ENCODE measurements at places on chromosomes 11 and 22. TPM values are rescaled to one million over a fixed set of nuclear protein-coding genes. Genes with fewer than 3 reads are reported as not detected.

DNA sequence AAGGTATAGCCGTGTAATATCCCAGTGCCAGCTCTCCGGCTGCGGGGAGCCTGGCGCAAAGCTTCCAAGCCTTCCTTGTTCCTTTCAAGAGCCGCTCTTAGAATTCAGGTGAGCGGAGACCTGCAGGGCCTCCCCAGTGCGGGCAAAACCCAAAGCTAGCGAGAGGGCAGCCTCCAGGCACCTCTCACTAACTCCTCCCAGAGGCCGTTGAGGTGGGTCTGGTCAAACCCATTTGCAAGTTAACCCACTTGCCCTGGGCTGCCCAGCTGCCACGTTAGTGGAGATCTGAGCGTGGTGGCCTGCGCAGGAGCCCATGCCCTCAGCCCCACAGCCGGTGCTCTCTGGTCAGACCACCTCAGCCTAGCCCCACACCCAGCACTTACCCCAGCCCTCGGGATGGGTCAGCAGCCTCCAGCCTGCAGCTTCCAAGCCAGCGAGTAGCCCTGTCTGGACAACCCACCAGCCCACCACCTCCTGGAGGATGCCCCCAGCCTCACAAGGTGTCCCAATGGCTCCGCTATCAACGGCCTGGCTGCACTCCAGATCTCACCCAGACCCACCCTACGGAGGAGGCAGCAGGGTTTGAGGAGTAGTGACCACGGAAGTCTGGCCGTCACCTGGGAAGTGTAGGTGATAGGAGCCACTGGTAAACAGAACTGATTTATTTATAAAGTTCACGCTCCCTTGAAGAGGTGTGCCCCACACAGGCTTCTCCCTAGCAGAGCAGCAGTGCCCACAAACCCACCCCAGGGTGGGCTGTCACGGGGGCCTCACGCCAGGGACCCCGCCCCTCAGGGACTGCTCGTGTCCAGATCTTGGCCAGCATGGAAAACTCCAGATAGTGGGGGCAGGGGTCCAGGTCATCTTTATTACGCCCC, 2.3 kb downstream of the ASCL2 start:
- no peaks in the 10 kb centered on the region for H3K36me3 ChIP-seq
- H3K27me3 ChIP-seq, result no peaks in the 10 kb centered on the region
- DNase-seq, result no peak
- peaks cover 30% of the 10 kb centered on the region for H3K4me1 ChIP-seq
- no peak overlapping the region for H3K4me3 ChIP-seq
- peak overlapping the region; percentile 63 for H3K27ac ChIP-seq

DNA sequence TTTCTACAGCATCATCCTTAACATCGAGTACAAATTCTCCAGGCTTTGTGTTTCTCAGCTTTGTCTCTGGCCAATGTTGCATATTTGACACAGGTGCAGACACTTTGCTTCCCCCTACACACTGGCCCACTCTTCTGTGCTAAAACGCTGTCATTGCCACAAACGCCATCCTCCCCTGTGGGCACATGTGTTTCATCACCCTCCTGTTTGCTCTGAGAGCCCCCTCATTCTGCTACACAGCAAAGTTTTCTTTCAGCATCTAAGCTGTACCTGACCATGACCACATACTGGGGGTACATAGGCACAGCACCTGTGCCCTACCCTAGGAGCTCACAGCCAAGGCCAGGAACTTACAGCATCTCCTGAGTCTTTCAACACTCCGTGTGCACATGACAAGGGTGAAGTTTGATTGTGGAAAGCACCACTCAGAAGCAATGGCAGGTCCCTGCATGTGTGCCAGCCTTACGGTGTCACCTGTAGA, 7.9 kb upstream of the IGLL5 start:
- H3K27me3 ChIP-seq, result no peaks in the 10 kb centered on the region
- H3K4me3 ChIP-seq, result no peak overlapping the region
- no peaks in the 10 kb centered on the region for H3K4me1 ChIP-seq
- H3K36me3 ChIP-seq, result no peaks in the 10 kb centered on the region

DNA sequence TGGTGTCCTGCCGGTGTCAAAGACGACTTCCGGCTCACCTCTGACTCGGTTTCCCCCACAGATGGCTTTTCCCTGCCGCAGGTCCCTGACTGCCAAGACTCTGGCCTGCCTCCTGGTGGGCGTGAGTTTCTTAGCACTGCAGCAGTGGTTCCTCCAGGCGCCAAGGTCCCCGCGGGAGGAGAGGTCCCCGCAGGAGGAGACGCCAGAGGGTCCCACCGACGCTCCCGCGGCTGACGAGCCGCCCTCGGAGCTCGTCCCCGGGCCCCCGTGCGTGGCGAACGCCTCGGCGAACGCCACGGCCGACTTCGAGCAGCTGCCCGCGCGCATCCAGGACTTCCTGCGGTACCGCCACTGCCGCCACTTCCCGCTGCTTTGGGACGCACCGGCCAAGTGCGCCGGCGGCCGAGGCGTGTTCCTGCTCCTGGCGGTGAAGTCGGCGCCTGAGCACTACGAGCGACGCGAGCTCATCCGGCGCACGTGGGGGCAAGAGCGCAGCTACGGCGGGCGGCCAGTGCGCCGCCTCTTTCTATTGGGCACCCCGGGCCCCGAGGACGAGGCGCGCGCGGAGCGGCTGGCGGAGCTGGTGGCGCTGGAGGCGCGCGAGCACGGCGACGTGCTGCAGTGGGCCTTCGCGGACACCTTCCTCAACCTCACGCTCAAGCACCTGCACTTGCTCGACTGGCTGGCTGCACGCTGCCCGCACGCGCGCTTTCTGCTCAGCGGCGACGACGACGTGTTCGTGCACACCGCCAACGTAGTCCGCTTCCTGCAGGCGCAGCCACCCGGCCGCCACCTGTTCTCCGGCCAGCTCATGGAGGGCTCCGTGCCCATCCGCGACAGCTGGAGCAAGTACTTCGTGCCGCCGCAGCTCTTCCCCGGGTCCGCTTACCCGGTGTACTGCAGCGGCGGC, 5.5 kb downstream of the B3GNT6 start:
- H3K27me3 ChIP-seq, result no peaks in the 10 kb centered on the region
- DNase-seq, result peak; percentile 50
- H3K4me3 ChIP-seq, result no peak overlapping the region
- H3K36me3 ChIP-seq, result no peaks in the 10 kb centered on the region
- H3K27ac ChIP-seq, result no peak overlapping the region

The SH3BP1 gene
- total RNA-seq, result 2.0 TPM

DNA sequence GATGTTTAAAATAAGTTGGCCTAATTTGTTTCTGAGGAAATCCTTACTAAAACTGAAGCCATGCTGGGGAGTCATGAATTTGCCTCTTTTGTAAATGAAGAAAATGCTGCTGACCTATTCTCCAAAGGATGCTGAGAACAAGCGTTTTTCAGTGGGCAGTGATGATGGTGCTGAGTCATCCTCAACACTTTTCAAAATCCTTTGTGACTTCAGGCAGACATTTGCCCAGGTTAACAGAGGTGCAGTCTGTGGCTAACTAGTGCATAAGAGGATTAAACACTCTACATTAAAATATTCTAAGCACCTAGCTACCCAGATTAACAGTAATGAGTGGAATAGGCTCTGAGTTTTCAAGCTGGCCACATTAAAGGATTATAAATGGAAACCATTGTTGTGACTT, 509.0 kb downstream of the DLG2 start:
- no peak for DNase-seq
- no peak overlapping the region for H3K27ac ChIP-seq
- H3K36me3 ChIP-seq, result no peaks in the 10 kb centered on the region

GRCh38 chr22:35409783-35410662, 10.1 kb downstream of the MCM5 start:
- H3K4me1 ChIP-seq, result no peaks in the 10 kb centered on the region
- H3K4me3 ChIP-seq, result no peak overlapping the region
- no peaks in the 10 kb centered on the region for H3K27me3 ChIP-seq
- no peak overlapping the region for H3K27ac ChIP-seq
- no peak for DNase-seq

The APOL4 gene
- 0.52 TPM for total RNA-seq

DNA sequence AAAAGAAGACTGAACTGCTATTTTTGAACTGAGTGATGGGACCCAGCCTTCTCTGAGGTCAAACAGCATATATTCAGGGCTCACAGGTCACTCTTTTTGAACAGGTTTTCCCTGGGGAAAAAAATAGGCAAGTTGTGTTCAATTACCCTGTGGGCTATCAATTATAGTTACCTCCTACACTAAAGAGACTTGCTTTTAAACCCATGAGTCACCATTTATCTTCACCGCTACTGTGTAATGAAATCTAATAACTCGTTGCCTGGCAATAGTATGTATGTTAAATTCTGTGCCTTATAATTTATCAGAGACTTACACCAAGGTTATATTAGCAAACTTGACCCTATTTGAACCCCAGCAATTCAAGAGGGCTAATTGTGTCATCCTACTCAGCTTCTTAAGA, 98.5 kb downstream of the CYP2R1 start:
- H3K4me3 ChIP-seq, result no peak overlapping the region
- H3K36me3 ChIP-seq, result no peaks in the 10 kb centered on the region
- no peak overlapping the region for H3K27ac ChIP-seq
- no peak for DNase-seq

The NCF4 gene
- total RNA-seq, result 6.0 TPM

DNA sequence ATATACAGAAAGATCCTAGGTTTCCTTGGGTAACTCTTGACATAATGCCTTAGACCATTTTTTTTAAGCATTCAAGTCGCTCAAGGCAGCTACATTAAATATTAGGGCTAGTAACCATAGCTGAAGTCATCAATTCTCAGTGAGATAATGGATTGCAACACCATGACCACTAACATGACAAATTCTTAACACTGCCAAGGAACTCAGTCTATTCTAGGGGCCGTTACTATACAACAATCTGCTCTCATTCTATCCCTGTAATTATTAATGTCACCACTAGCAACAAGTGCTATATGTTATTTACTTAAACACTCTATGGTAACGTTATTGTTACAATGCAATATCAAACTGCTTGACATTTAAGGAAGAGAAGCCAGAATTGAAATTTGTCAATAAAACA, 3.2 kb upstream of the STK33 start:
- no peak overlapping the region for H3K27ac ChIP-seq
- DNase-seq, result no peak
- H3K4me1 ChIP-seq, result peaks cover 14% of the 10 kb centered on the region
- no peak overlapping the region for H3K4me3 ChIP-seq

- DNase-seq, result no peak
- H3K27ac ChIP-seq, result no peak overlapping the region
- no peaks in the 10 kb centered on the region for H3K36me3 ChIP-seq
- H3K4me3 ChIP-seq, result no peak overlapping the region
These were observed 482.1 kb upstream of the ANO5 start for GRCh38 chr11:21710809-21711208.

The KLHDC7B gene
- total RNA-seq, result not detected

Data from body of pancreas (tissue), 4 donors.